ENCODE measurements at places on chromosomes 3 and 15. TPM values are rescaled to one million over a fixed set of nuclear protein-coding genes. Genes with fewer than 3 reads are reported as not detected.

DNA sequence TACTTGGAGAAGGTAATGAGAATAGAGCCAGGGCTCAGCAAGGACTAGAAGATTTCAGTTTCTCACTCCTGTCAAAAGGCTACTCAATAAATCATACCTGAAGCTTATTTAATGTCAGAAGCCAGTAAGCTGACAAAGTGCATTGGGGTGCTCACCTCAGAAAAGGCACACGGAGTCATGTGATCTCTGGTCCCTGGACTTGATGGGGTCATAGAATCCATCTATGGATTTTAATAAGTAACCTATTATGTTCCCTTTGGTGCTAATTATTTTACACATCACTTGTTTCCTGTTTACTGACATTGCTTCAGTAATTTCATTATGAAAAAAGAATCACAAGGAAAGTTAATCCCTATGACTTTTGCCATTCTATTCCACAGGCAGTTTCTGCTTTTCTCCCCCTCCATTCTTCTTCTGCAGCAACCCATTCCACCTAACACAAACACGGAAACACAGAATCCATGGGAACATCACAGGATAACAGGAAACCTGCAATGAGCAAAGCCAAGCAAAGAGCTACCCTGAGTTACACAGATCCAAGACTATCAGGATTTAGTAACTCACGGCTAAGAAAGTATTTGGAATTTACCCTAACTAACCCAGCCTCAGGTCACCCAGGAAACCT, 159.6 kb downstream of the MEIS2 start:
- no peak for DNase-seq

- DNase-seq, result no peak
These were observed 28.5 kb upstream of the CMTM6 start for GRCh38 chr3:32531010-32531647.

The GUCA1C gene
- polyA plus RNA-seq, result 0.38 TPM

GRCh38 chr15:57387564-57388076, 11.3 kb downstream of the CGNL1 start:
- DNase-seq, result no peak

DNA sequence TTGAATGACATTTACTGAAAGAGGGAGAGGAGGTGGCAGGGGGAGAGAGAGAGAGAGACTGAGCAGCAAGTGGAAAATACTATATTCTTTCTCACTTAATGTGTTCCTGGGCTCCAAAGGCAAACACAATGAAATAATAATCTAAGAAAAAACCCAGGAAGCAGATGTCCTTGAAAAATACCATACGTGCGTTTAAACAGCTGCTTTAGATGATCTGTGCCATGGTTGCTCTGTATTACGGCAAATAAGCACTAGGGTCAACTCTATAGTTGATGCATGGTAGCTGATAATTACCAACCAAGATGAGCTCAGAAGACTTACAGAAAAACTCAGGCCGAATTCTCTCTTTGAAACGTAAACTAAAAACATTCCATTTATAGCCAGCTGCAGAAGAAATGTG, 410.3 kb upstream of the TBL1XR1 start:
- no peak for DNase-seq

GRCh38 chr15:57526076-57526475, 65.6 kb upstream of the MYZAP start:
- no peak for DNase-seq

DNA sequence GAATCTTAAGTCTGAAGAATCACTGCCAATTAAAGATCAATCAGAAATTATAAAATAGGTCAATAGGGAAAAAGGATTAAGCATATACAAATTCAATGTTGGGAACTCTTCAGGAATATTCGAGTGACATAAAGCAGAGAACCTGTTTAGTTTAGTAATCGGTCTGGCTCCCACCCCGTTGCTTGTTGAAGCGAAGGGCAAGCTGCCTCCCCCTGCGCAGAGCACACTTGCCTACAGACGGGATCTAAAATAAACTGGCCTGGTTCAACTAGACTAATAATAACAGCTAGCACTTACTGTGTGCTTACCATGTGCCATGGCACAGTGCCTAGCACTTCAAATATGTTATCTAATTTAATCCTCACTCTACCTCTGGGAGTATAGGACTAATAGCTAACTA, 8.6 kb downstream of the SEMA6D start:
- DNase-seq, result no peak

DNA sequence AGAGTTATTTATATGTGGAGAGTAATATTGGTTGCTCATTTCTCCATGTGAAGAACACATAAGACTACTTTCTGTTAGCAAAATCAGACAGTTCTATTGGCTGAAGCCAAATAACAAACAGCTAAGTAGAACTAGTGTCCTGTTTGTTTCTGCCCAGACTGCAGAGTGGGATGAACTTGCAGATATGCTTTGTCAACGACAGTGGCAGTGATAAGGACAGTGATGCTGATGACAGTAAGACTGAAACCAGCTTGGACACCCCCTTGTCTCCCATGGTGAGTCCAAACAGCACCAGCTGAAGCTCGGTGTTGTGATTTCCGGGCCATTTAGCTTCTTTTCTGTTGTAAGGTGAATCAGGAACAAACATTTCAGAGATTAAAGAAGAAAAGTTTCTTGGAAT, 102.6 kb upstream of the IL12A start:
- no peak for DNase-seq

The ADGRG7 gene
- polyA plus RNA-seq, result not detected

The ZIC1 gene
- polyA plus RNA-seq, result 0.10 TPM

DNA sequence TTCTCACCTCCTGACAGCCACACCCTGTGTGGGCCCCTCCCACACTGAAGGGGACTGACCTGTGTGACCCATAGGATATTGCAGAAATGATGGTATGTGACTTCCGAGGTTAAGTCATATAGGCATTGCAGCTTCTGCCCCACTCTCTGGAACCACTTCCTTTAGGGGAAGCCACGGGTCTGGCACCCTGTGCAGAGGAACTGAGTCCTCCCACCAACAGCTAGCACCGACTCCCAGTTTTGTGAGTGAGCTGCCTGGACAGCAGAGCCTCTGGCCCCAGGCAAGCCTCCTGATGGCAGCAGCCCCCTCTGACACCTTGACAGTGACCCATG, 24.6 kb upstream of the SLC6A6 start:
- DNase-seq, result no peak

DNA sequence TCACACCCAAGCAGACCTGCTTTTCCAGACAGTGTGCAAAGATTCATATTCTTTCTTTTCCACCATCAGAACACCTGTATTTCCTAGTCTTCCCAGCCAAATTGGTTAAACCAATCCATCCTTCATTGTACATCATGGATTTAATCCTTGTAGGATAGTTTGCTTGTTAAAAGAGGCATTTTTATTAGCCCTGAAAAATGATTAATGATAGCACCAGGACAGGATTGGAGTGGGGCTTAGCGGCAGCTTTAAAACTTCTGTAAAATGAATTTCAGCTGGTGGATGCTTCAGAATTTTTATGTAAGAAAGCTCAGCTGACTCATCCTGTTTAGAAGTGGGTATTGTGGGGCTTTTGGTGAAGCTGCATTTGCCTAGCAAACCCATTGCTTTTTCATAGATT, 36.1 kb upstream of the ARHGEF26 start:
- DNase-seq, result no peak

The INSYN1 gene
- polyA plus RNA-seq, result 0.43 TPM

- DNase-seq, result no peak
These were observed 940.9 kb downstream of the OTOL1 start for GRCh38 chr3:162437480-162437879.

GRCh38 chr3:55322638-55323037, 164.5 kb downstream of the WNT5A start:
- no peak for DNase-seq

DNA sequence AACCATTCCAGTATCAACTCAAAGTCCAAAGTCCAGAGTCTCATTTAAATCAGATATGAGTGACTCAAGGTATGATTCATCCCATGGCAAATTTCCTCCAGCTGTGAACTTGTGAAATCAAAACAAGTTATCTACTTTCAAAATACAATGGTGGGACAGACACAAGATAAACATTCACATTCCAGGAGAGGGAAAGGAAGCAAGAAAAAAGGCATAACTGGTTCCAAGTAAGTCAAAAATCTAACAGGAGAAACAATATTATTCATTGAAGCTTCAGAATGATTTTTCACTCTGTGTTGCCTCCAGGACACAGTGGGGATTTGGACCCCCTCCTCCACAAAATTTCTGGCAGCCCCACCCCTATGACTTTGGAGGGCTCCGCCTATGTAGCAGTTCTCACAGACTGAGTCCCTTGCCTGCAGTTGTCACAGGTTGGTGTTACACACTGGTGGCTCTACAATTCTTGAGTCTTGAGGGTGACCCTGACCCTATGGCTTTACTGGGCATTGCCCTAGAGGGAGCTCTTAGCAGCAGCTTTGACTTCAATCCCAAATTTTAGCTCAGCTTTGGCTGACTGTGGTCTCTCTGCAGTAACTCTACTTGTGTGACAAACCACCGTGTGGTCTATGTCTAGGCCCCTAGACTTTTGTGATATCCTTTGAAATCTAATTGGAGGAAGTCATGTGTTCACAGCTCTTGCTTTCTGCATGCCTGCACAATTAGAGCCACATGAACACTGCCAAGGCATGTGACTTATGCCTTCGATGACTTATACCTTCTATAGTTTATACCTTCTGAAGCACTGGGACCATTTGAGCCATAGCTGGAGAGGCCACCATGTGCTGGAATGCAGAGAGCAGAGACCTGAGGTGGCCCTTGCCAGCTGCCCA, 644.2 kb downstream of the GRM7 start:
- DNase-seq, result no peak

GRCh38 chr3:113531826-113532697, at the start of gene SIDT1:
TSS of gene SIDT1 (plus strand) at chr3:113532555. CDS start at chr3:113533022, 467 bp downstream.
- DNase-seq, result peak; percentile 22

- no peak for DNase-seq
These were observed 268.3 kb downstream of the THRB start for GRCh38 chr3:24226397-24226796.

DNA sequence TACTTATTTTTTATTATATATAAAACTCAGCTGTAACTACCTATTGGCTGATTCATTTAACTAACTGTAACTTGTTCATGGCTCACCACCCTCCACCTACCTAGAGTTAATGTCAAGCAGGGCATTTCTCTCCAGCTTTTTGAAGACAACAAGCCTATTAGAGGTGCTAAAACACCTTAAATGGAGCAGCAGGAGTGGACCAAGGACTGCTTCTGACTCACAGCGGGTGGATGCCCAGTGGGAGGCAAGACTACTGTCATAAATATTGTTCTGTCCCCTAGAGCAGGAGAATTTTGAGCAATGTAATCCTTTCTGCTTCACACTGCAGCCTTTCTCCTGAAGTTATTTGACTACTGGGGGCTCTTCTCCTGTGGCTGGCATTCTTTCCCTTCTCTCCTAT, 146.9 kb downstream of the CLSTN2 start:
- DNase-seq, result no peak

DNA sequence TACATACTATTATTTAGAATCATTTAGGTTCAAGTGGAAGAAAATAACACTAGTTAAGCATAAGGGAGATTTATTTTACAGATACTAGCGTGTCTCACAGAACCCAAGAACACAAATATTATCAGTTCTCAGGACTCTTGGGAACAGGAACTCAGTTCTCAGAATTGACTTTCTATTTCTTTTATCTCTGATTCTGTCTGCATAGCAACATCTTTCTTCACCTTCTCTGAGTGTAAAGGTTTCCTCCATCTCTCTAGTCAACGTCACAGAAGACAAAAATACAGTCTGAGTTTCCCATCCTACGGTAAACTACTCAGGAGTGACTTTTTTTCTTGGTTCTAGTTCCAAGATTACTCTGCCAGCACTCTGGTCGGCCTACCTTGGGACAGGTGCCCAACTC, 220.0 kb downstream of the SV2B start:
- no peak for DNase-seq

DNA sequence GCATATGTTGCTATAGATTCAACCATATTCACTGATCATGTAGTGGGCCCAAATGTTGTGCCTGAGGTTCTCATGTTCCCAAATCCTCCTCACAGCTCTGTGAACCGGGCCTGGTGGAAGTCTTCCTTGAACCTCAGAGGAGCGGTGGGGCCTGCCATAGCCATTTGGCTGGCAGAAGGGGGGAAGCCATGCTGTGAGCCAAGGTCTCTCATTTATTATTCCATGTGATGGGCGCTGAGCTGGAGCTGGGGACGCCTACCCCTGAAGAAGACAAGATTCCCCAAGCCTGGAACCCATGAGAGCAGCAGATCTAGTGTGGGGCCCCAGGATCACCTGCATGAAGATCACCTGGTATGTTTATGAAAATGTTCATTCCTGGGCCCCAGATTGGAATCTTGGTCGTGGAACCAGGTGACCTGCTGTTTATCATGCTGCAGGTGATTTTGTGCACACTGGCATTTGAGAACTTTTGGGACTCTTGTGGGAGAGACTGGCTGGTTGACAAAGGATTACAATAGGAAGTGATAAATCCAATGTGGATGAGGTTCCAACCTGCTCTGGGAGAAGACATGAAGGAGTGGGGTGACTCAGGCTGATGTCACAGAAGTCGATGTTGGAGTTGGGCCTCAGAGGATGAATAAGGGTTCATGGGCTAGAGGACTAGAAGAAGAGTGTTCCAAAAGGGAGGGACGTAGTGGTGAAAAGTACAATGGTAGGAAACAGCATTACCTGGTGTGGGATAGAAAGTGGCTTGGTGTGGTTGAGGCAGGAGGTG, 102.1 kb downstream of the ASB7 start:
- no peak for DNase-seq

GRCh38 chr3:48267782-48268181, 26.9 kb downstream of the ZNF589 start:
- no peak for DNase-seq

The GOLGA8O gene
- polyA plus RNA-seq, result 7.7 TPM

- DNase-seq, result no peak
These were observed 218.2 kb upstream of the SGO1 start for GRCh38 chr3:20403986-20404740.

The CAND2 gene
- polyA plus RNA-seq, result 6.3 TPM

GRCh38 chr15:68369931-68370767, 61.8 kb downstream of the ITGA11 start:
- DNase-seq, result no peak

The CHRNA7 gene
- polyA plus RNA-seq, result 1.6 TPM

- no peak for DNase-seq
These were observed 41.5 kb downstream of the TLE3 start for GRCh38 chr15:70056091-70056680.

DNA sequence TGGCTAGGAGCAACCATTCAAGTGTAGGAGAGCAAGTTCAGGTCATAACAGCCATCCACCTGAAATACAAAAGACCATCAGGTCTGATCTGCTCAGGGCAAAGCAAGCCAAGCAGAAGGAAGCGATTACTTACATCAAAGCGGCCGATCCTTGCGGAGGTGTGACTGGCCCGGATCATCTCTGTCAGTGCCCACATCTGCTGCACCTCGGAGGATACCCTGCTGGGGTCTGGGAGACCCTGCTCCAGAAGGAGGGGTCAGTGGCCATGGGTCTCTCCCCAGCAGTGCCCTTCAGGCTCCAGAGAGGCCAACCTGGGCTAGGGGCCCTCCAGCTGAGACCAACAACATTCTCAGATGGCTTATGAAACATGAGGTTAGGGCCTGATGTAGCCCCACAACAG, 2.5 kb upstream of the AMT start:
- DNase-seq, result no peak

DNA sequence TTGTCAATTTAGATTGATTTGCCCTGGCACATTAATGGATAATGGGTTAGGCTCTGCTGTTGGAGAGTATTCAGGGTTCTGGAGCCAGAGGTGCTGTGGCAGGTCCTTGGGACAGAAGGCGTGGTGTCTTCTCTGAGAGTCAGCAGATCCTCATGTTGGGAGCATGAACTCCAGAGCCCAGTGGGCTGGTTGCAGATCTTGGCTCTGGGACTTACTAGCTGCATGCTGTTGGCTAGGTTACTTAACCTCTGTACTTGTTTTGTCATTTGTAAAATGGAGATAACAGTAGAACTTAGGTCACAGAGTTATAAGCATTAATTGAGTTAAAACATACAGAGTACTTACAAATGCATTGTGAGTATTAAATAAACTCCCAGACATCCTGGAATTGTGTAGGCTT, 77.6 kb downstream of the CCK start:
- no peak for DNase-seq

Data from ovary (tissue), 10 donors.